ENCODE measurements at places on chromosomes 5 and 9. TPM values are rescaled to one million over a fixed set of nuclear protein-coding genes. Genes with fewer than 3 reads are reported as not detected.

GRCh38 chr9:126692759-126693427 lies 79.2 kb downstream of the LMX1B start:
- no peak overlapping the region for H3K27ac ChIP-seq
- no peak overlapping the region for H3K4me3 ChIP-seq
- H3K27me3 ChIP-seq: peaks cover 4% of the 10 kb centered on the region
- no peaks in the 10 kb centered on the region for H3K36me3 ChIP-seq
- DNase-seq: peak; percentile 73
- no peaks in the 10 kb centered on the region for H3K4me1 ChIP-seq

DNA sequence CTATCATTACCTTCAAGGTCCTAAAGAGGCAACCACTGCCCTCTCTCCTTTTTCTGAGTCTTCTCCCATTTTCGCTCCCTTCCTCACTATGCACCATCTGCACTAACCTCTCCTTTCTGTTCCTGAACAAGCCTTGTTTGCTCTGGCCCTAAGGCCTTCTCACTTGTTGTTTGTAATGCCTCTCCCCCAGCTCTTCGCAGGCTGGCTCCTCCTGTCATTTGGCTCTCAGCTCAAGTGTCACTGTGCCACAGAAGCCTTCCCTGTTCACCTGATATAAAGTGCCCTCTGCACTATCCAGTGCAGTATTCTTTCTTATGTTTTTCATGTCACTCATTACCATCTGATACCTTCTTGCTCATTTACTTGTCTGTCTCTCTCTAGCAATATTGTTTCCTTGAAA lies 303.7 kb downstream of the KCNN2 start:
- H3K4me3 ChIP-seq: no peak overlapping the region
- no peaks in the 10 kb centered on the region for H3K27me3 ChIP-seq

DNA sequence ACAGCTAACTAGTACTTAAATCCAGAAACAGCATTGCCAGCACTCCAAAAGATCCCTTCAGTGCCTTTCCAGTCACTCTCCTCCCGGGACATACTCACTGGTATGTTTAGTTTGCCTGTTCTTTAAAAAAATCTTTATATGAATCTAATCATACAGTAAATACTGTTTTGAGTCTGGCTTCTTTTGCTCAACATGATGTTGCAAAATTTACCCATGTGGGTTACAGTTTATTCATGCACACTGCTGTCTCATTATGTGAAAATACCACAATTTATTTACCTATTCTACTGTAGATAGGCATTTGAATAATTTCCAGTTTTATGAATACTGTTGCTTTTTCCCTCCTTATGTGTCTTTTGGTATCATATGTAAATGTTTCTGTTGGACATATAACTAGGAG lies 13.5 kb downstream of the NDFIP1 start:
- no peaks in the 10 kb centered on the region for H3K36me3 ChIP-seq
- H3K27ac ChIP-seq: no peak overlapping the region
- no peak overlapping the region for H3K4me3 ChIP-seq
- no peak for DNase-seq

- no peak for DNase-seq
- H3K4me3 ChIP-seq: no peak overlapping the region
- H3K27ac ChIP-seq: no peak overlapping the region
- H3K27me3 ChIP-seq: no peaks in the 10 kb centered on the region
- H3K4me1 ChIP-seq: no peaks in the 10 kb centered on the region
These were observed 17.9 kb upstream of the SCGB3A2 start for GRCh38 chr5:147860641-147861025.

DNA sequence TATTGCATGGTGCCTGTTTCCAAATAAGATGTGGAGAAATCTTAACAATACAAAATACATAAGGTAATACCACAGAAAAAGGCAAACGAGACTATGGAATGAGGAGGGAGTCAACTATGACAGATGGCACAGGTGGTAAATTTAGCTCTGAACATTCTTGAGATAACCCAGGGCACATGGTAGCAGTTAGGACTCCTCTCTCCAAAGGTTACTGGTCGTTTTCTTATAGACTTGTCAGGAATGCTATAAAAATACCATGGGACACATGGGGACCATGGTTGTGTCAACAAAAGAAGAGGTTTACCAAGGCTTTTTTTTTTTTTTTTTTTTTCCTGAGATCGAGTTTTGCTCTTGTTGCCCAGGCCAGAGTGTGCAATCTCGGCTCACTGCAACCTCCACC lies 209.4 kb upstream of the RFX3 start:
- no peak overlapping the region for H3K4me3 ChIP-seq
- peaks cover 13% of the 10 kb centered on the region for H3K4me1 ChIP-seq
- H3K27me3 ChIP-seq: no peaks in the 10 kb centered on the region
- no peak overlapping the region for H3K27ac ChIP-seq

CCDC152 gene
- total RNA-seq: 0.36 TPM

GRCh38 chr9:81673310-81673709 lies 16.0 kb downstream of the TLE1 start:
- no peak overlapping the region for H3K4me3 ChIP-seq
- no peaks in the 10 kb centered on the region for H3K27me3 ChIP-seq
- H3K4me1 ChIP-seq: peaks cover 5% of the 10 kb centered on the region
- no peaks in the 10 kb centered on the region for H3K36me3 ChIP-seq

DNA sequence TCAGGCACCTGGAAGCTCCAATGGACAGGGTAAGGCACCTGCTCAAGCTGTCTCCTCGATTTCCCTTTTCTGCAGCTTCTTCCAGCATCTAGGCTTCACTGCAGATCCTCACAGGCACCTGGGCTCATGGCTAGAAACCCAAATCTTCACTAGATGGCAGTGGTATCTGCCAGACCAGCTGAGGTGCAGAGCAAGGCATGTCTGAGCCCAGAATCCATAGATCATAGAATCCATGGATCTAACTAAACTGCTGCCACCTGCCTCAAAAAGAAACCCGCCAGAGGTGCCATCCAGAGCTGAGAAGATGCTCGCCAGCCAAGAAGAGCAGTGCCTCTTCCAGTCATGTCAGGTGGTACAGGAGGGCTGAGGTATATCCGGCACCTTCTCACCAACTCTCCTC lies 6.9 kb downstream of the SHC3 start:
- no peaks in the 10 kb centered on the region for H3K4me1 ChIP-seq
- peaks cover 13% of the 10 kb centered on the region for H3K27me3 ChIP-seq
- no peak overlapping the region for H3K27ac ChIP-seq
- no peaks in the 10 kb centered on the region for H3K36me3 ChIP-seq
- H3K4me3 ChIP-seq: no peak overlapping the region

CEL gene
- total RNA-seq: under 0.01 TPM

- H3K36me3 ChIP-seq: no peaks in the 10 kb centered on the region
- no peaks in the 10 kb centered on the region for H3K4me1 ChIP-seq
- no peak overlapping the region for H3K27ac ChIP-seq
- no peak for DNase-seq
These were observed 5.8 kb downstream of the PAEP start for GRCh38 chr9:135567311-135567710.

ZNF79 gene
- 13.3 TPM for total RNA-seq

FRRS1L gene
- total RNA-seq: 0.36 TPM

- H3K27ac ChIP-seq: no peak overlapping the region
- H3K4me1 ChIP-seq: no peaks in the 10 kb centered on the region
- H3K27me3 ChIP-seq: no peaks in the 10 kb centered on the region
- H3K36me3 ChIP-seq: peaks cover 14% of the 10 kb centered on the region
- no peak overlapping the region for H3K4me3 ChIP-seq
- no peak for DNase-seq
These were observed 55.0 kb downstream of the PJA2 start for GRCh38 chr5:109354761-109355160.

DNA sequence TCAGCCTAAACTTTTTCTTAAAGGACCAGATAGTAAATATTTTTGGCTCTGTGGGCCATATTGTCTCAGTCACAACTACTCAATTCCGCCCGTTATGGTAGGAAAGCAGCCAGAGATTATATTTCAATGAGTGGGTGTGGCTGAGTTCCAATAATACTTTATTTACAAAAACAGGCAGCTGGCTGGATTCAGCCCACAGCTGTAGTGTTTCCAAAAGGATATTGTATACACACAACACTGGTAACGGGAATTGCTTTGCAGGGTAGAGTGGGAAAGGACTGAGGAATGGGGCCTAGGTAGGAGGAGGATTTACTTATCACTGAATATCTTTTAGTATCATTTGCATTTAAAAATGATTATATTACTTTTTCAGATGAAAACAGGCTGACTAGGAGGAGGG lies 21.0 kb downstream of the GCNT4 start:
- DNase-seq: no peak
- H3K4me3 ChIP-seq: no peak overlapping the region
- H3K36me3 ChIP-seq: no peaks in the 10 kb centered on the region
- no peaks in the 10 kb centered on the region for H3K27me3 ChIP-seq
- H3K4me1 ChIP-seq: no peaks in the 10 kb centered on the region

NXNL2 gene
- total RNA-seq: 7.4 TPM

WWC1 gene
- 1.4 TPM for total RNA-seq

DNA sequence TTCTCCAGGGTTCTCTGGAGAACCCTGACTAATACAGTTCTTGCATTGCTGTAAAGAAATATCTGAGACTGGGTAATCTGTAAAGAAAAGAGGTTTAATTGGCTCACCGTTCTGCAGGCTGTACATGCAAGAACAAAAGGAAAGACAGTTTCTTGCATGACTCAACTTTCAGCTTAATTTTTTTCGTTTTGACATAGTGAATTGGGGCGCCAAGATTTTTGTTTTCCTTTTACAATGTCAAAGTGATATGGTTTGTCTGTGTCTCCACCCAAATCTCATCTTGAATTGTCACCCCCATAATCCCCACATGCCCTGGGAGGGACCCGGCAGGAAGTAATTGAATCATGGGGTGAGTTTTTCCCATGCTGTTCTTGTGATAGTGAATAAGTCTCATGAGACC lies 11.8 kb upstream of the CRHBP start:
- H3K27ac ChIP-seq: no peak overlapping the region
- peaks cover 21% of the 10 kb centered on the region for H3K4me1 ChIP-seq
- H3K27me3 ChIP-seq: no peaks in the 10 kb centered on the region
- H3K36me3 ChIP-seq: no peaks in the 10 kb centered on the region
- peak; percentile 47 for DNase-seq

PCA3 gene
- 0.36 TPM for total RNA-seq

GRCh38 chr9:28692012-28692411 lies 1118.7 kb upstream of the C9orf72 start:
- no peaks in the 10 kb centered on the region for H3K36me3 ChIP-seq
- no peaks in the 10 kb centered on the region for H3K27me3 ChIP-seq
- H3K4me3 ChIP-seq: no peak overlapping the region
- no peak for DNase-seq

ESM1 gene
- 2.9 TPM for total RNA-seq

SPINK13 gene
- total RNA-seq: not detected

DNA sequence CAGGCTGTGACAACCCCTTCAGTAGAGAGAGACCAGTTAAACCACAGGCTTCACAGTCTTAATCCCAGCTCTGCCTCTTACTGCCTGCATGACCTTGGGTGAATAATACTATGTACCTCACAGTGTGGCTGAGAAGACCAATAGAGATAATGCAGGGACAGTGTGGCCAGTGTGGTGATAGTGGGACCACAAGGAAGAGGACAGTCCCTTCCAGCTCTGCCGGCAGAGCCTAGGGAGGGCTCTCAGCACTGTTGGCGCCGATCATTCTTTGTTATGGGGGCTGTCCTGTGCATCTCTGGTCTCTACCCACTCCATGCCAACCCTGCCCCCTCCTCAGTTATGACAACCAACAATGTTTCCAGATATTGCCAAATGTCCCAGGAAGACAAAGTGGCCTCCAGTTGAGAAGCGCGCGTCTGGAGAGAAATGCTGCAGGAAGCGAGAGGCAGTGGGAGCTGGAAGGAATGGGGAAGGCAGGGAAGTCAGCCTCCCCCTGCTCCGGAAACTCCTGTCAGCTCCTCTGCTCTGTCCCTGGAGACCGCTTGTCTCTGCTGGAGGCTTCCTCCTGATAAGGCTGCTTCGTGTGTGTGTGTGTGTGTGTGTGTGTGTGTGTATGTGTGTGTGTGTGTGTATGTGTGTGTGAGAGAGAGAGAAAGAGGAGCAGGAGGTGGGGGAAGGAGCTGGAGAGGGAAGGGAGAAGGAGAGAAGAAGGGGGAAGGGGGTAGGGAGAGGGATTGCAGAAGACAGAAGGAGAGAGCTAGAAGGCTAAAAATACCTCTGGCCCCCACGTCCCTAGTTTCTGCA lies 31.8 kb upstream of the FABP6 start:
- H3K4me3 ChIP-seq: no peak overlapping the region
- no peak overlapping the region for H3K27ac ChIP-seq

C9orf85 gene
- 12.1 TPM for total RNA-seq

DNA sequence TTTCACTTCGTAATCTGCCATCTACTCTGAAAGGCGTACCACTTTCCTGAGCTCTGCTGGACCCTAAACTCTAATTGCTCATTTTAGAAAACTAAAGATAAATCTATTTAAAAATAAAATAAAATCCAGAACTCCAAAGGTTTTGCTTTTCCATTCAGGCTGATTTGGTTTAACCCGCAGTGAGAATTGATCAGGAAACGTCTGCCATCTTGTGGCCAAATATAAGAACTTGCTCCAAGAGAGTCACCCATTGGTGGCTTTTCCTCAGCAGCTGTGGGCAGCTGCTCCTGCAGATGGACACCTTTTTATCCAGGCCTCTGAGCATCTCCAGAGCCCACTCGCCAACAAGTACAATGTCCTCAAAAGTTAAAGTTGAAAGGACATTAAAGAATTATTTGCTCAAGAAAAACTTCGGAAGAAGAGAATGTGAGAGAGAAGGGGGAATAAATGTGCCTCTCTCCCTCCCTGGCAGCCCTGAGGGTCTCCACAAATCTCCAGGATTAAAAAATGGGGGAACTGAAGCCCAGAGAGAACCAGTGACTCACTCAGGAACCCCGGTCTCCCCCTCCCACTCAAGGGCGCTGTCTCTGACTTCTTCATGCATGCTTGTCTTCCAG lies 4.1 kb downstream of the SAXO1 start:
- H3K27ac ChIP-seq: no peak overlapping the region
- H3K27me3 ChIP-seq: no peaks in the 10 kb centered on the region

DNA sequence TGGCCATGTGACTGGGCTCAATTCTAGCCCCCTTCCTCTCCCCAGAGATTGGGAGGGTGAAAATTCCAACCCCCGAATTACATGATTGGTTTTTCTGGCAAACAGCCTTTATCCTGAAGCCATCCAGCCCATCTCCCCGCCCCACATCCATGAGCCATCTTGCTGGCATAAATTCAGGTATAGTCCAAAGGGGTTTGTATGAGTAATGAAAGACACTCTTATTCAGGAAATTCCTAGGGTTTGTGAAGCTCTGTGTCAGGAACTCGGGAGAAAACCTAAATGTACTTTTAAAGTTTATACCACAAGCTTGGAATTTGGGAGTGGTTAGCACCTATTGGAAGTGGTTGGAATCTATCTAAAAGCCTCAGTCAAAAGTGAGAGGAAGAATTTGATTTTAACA lies 80.6 kb upstream of the SIMC1 start:
- H3K27ac ChIP-seq: no peak overlapping the region
- H3K4me1 ChIP-seq: peaks cover 17% of the 10 kb centered on the region
- no peak for DNase-seq
- H3K36me3 ChIP-seq: no peaks in the 10 kb centered on the region
- no peak overlapping the region for H3K4me3 ChIP-seq
